Stimulated activated naive CD4-positive, alpha-beta T cell treated with Interleukin-2 at 50 U/mL for 16 hours (primary cell): ENCODE measurements at places on chromosomes 11 and 22.
A peak's percentile ranks its signal among the peaks of the same experiment; 100 is the strongest.

DNA sequence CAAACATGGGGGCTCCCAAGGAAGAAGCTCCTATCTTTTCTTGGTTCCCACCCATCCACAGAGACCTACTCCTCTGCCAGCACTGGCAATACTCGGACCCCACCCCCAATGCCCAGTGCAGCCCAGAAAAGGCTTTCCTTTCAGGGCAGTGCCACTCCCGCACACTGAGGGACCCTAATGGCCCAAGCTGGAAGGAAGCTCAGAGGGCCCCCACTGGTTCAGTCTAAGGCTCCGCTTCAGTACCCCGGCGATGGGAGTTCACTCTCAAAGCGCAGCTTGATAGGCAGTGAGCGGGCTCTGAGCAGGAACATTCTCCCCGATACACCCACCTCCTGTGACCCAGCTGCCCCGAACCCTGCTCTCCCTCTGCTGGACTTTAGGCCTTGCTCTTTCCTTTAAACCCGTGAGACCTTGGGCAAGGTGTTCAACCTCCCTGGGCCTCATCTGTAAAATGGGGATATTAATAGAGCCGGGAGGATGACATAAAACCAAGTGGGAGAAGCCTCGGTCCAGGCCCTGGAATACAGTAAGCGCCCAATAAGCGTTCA, 48.4 kb downstream of the CHRDL2 start:
- no peak for DNase-seq

DNA sequence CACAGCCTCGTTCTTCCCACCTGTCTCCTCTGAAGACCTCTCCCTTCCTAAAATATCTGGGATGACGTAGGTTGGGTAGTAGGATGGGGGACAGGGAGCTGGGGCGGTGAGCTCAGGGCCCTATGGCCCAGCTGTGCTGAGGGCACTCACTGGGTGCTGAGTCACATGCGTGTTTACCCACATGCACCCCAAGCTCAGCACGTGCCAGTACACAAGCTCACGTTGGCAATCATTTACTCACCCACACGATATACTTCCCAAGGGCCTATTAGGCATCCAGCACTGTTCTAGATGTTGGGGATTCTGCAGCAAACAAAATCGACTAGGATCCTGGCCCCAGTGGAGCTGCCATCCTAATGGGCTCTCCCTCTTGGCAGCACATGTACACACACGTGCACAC, 28.7 kb downstream of the ARAP1 start:
- no peak for DNase-seq

DNA sequence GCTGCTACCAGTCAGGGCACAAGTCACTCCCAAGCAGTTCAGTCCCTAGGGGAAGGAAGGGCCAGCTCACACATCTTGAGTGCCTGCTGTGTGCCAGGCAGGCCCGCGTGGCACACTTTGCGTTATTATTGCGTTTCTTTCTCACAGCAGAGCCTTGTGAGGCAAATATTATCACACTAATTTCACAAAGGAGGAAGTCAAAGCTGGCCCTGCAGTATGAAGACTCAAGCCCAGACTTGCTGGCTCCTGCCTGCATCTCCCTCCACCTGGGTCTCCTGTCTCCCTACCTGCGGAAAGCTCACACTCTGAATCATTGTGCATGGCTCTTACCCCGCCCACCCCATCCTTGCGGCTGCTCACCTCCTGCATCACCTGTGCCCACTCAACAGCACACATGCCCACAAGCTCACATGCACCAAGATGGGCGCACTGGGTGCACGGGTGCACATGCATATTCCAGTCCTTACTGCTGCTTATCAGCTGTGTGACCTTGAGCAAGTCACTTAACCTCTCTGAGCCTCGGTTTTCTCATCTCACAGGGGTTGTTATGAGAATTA, 31.7 kb upstream of the P2RY2 start:
- no peak for DNase-seq

GRCh38 chr11:128379587-128380580, 207.5 kb downstream of the ETS1 start:
- no peak for DNase-seq

DNA sequence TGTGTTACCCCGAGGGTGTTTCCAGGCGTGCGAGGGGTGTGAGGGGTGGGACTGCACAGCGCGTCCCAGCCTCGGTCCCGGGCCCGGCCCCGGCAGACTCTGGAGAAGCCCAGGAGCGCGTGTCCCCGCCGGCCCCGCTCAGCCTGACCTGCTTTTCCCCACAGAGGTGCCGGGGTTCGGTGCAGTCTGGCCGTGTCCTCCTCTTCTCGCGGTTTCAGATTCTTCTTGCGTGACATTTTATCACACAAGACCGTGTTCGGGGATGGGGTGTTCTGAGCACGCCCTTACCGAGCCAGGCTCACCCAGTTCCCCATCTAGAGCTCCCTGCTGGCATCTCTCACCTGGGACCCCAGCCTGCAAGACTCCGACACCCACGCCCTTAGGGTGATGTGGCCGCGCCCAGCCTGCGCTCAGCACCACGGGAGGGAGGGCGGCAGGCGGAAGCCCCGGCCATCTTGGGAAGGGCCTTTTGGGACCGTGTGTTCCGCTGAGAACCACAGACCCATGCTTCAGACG, 775.6 kb downstream of the BRD1 start:
- peak; percentile 20 for DNase-seq

GRCh38 chr11:13276454-13276831, 1.1 kb upstream of the BMAL1 start:
- DNase-seq = no peak

DNA sequence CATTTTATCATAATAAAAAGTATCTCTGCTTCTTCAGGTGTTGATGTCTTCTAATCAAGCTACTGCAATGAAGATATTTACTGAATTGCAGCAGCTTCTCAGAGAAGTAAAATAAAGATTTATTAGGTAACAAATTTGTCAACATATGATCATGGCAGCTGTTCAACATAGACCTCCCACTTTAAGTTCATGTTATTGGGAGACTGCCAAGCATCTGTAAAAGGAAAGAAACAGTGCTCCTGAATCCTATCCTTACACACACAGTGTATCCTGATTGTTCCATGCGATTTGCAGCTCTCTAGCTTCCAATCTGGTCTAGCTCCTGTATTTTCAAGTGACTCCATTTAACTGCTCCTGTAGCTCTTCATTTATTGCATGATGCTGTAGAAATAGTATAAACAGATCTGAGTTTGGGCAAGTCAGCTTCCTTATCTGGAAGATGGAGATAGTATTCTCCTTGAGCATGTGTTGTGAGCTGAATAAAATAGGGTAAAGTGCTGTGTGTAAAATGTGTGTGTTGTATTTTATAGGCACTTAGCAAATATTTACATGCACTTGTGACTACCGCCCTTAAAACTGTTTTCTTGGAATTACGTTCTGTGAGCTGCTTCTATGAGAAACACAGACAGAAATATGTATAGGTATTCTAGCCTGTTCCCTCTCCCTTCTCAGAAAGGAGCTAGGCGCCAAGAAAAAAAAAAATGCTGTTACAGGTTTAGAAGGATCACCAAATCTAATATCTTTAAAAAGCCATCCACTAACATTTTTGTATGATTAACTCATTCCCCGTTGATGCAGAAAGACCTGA, 290.6 kb downstream of the JRKL start:
- no peak for DNase-seq

- DNase-seq = no peak
These were observed 115.6 kb downstream of the SLC1A2 start for GRCh38 chr11:35303596-35304385.

GRCh38 chr11:130243816-130244215, 70.9 kb downstream of the ZBTB44 start:
- no peak for DNase-seq

DNA sequence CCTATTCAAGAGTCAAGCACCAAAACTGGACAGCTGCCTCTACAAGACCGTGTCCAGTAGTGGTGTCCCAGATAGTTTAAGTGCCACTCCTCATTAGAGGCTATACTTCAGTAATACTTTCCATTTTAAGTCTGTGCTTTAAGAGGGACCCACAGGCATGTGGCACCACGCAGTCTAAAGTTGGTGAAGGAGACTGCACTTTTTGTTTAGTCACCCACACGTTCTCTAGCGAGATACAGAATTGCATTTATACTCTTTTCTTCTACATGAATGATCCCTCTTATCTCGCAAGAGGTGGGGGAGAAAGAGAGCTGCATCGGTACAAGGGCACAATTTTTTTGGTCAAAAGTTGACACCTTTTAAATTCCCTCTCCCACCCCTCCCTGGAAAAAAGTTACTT, 41.5 kb downstream of the DDX6 start:
- no peak for DNase-seq

DNA sequence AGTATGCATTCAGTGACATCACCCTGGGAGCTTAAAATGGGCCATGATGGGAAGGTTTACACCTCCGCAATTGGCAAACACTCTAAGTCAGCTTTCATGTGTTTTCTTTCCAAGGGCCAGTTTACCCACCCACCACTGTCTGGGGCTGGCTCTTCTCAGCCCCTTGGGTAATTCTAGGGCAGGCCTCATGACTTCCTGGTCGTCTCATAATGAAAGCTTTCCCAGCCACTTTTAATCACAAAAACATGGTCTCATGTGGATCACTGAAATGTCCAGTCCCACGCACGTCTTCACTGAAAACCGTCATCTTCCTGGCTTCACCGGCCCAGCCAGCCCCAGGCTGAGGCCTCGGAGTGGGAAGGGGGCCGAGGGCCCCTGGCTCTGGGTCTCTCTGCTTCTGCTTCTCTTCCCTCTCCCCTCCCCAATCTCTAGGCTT, 58.5 kb upstream of the ANO1 start:
- no peak for DNase-seq
